ENCODE measurements at places on chromosomes 2 and 18. TPM values are rescaled to one million over a fixed set of nuclear protein-coding genes. Genes with fewer than 3 reads are reported as not detected.

The CIDEA gene
- 0.35 TPM for total RNA-seq

DNA sequence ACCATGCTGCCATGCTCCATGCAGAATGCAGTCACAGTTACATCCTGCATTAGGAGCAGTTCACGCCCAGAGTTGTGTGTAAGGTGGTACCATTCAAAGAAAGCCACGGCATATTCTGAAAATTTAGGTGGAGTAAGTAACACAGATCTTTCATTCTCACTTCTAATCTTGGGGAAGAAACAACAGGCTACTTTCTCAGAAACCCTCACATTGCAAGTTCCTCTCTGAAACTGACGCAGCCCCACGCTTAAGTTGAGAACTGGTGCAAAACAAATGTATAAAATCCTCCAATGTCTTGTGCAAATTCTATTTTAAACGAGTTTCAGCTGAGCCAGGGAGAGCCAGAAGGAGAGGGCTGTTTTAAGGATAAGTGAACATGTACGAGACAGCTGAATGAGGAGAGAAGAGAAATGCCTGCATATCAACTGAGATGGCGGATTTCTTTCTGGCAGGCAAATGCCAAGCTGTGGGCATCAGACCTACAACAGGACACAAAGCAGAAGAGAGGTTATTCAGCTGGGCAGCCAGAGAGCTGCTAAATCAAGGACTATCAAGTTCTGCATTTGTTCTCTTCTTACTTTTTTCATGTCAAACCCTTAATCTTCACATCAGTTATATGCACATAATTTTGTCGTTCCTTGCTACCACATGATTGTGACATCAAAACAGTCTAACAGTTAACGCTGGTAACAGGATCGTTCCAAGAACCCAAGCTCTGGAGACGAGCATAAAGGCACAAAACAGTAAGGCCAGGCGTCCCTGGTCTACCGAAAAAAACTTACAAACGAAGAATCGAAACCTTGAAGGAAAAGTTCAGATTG, 6.4 kb downstream of the ARL4C start:
- DNase-seq = no peak
- peaks cover 3% of the 10 kb centered on the region for H3K27me3 ChIP-seq
- H3K36me3 ChIP-seq = no peaks in the 10 kb centered on the region
- no peak overlapping the region for H3K4me3 ChIP-seq
- H3K27ac ChIP-seq = no peak overlapping the region
- H3K4me1 ChIP-seq = peaks cover 9% of the 10 kb centered on the region

The ABCB11 gene
- not detected for total RNA-seq

- no peak overlapping the region for H3K27ac ChIP-seq
- H3K36me3 ChIP-seq = no peaks in the 10 kb centered on the region
- no peak overlapping the region for H3K4me3 ChIP-seq
- DNase-seq = no peak
- no peaks in the 10 kb centered on the region for H3K4me1 ChIP-seq
Observed at GRCh38 chr2:189192766-189193165, 13.2 kb upstream of the COL5A2 start.

- H3K27me3 ChIP-seq = no peaks in the 10 kb centered on the region
- no peak for DNase-seq
- no peak overlapping the region for H3K4me3 ChIP-seq
- H3K4me1 ChIP-seq = no peaks in the 10 kb centered on the region
Observed at GRCh38 chr2:175432793-175433192, 251.3 kb upstream of the ATP5MC3 start.

DNA sequence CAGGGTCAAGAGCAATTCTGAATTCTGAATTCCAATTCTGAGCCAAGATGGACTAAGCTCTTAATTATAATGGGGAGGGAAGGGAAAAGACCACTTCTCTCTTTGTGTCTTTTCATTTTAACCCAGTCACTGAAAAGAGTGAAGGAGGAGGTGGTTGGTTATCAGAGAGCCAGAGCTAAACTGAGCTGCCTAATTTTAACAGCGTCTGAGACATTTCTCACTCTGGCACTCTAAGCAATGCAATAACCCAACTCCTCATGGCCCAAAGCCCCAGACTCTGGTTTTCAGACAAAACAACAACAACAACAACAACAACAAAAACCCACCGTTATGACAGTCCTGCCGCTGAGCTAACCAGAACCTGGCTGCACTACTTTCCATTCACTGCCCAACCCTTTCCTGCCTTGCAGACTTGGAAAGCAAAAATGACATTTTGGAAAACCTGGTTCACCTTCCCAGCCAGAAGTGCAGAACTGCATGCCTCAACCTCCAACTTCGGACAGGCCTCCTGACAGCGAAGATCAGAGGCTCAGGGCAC, 1.0 kb downstream of the CHST10 start:
- peak overlapping the region; percentile 88 for H3K27ac ChIP-seq
- H3K27me3 ChIP-seq = no peaks in the 10 kb centered on the region
- peaks cover 17% of the 10 kb centered on the region for H3K4me1 ChIP-seq
- H3K4me3 ChIP-seq = peak overlapping the region; percentile 82

The SIX3 gene
- not detected for total RNA-seq
